ENCODE measurements at places on chromosomes 7 and 10.

DNA sequence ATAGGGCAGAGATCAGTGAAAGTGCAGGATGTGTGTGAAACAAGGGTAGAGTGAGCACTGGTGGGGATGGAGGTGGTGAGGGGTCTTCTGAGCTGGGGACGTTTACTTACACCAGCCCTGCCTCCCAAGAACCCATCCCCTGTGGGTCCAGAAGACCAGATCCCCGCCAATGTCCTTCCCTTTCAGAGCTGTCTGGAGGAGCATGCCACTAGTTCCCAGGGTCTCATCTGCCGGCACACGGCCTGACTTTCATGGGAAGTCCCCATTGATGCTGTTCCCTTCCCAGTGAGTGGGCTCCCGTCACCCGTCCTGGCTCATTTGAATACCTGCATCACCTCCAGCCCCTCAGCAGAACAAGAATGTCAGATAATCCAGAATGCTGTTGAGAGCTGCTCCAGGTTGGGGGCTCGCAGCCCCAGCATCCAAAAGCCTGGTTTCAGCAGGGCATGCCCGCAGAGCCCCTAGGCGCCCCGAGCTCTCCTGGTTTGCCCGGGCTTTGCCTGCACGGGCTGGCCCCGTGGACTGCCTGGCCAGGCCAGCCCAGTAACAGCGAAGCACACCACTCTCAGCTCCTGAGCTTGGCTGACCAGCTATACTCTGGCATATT, 246.7 kb downstream of the MGMT start:
- no peak for DNase-seq

DNA sequence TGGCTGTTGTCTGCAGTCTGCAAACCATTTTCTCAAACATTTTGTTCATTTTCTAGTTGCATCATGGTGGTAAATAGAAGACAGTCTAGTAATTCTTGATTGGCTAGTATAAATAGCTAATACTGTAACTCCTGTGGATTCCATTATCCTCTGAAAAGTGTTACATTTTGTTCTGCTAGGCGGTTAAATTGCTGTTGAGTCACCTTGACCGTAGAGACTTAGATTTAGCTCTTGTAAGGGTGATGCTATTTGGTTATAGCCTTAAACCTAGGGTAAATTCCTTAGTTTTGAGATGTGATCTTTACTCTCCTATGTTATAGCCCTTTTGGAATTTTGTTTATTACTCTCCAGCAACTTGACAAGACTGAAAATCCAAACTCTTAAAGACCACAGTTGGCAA, 58.8 kb downstream of the SHOC2 start:
- DNase-seq, result peak; percentile 30

GRCh38 chr10:51386248-51386885, 312.1 kb downstream of the PRKG1 start:
- DNase-seq, result no peak

- DNase-seq, result no peak
These were observed 18.1 kb downstream of the SLC35G1 start for GRCh38 chr10:93911866-93912265.

DNA sequence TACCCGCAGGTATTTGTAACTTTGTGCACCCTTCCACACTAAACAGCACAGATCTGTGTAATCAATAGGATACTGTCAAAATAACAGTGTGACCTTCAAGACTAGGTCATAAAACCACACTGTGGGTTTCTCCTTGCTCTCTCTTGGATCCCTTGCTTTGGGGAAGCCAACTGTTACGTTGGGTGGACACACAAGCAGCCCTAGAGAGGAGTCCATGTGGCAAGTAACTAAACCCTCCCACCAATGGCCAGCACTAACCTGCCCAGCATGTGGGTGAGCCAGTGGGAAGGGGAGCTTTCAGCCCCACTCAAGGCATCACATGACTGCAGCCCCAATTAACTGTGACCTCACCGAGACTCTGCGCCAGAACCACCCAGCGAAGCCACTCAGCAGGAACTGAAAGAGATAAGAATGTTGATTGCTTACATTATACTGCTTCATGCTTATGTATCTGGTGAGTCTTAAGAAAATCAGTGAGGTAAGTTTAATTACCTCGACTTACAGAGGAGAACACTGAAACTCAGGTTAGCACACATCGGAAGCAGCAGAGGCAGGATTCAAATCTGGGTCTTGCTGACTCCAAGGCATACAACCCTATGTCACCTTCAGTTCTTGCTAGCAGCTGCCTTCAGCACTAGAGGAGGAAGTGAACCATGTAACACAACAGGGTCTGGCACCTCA, 9.4 kb upstream of the ZC3HAV1 start:
- DNase-seq, result no peak

DNA sequence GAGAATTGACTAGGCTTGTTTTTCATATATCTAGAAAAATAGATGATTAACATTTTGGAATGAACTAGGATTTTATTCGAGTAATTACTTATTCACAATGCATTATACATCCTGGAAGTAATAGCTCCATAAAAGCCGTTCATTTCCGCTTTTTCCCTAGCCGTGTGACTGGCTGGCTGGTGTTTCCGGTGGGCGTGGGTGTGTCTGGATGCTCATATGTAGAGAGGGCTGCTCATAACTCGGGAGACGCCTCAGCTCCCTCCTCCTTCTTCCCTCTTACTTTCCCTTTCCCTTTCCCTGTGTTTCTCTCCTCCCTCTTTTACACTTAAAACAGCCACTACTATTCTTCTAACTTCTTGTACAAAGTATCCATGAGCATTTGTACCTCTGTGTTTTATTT, 187.7 kb upstream of the VSTM2A start:
- no peak for DNase-seq

DNA sequence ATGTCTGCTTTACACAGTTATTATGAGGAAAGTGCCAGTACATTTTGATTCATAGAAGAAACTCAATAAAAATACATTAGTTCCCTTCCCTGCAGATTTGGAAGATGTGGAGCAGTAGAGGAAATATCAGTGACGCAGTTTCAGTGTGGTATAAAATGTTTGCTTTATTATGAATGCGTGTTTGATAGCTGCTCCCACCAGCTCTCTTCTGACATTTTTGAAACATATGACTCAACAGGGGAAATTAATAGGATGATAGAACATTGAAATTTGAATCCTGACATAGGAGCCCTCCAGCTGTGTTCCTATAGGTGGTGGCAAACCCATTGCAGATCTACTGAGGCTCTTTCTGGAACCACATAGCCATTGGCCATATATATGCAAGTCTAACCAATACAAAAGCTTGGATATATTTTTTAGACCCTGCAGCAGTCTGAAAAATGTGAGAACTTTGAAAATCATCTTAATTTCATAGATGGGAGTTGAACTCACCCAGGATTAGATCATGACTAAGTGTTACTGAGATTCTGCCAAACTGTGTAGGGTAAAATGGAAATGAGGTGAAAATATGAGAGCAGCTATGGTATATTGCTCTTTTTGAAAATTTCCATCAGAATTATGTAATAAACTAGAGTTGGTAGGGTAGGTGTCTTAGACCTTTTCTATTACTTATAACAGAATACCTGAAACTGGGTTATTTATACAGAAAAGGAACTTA, 47.8 kb downstream of the BZW2 start:
- DNase-seq, result no peak

DNA sequence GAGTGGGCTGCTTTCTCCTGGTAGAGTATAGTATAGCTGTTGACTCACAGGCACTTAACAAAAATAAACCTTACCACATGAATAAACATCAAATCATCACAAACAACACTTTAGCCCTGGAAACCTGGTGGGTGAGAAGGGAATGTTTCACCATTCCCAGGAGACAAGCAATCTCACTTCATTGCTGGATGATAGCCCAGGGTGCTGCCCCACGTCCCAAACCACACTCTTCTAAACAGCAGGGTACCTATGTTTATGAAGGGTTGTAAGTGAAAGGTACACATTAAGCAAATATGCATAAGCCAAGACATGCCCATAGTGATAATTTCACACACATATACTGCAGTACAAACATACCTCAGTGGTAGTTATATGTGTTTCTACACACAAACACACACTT, 276.2 kb downstream of the FGFR2 start:
- no peak for DNase-seq

GRCh38 chr10:36488579-36488978, 636.8 kb upstream of the ANKRD30A start:
- no peak for DNase-seq

- DNase-seq, result peak; percentile 63
These were observed 28.4 kb downstream of the UBE2D4 start for GRCh38 chr7:43954524-43955228.

DNA sequence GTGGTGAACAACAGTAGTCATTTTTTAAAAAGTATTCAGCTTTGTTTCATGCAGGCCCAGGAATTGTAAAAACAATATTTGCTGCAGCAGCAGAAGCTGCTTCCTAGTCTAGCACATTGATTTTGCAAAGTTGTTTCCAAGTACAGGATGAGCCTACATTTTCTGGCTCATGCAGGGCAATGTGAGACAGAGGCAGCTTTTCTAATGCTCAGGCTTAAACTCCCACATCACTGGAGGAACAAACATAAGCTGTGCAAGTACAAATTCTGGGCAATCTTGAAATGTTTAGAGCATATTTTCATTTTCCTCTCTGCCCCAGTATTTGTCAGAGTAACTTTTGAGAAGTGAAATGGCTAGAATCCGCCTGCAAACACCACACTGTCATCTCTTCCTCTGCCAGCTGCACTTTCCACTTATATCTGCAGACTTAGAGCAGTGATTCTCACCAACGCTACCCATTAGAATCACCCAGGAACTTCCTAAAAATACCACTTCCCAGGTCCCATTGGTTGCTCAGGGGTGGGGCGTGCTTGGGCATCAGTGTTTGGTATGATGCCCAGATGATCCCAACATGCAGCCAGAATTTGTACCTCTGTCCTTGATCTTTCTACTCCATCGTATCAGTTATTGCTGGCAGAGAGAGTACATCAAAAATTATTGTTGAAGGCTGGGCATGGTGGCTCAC, 304.1 kb upstream of the LRGUK start:
- DNase-seq, result no peak

GRCh38 chr7:28682801-28683200, 270.5 kb downstream of the CREB5 start:
- no peak for DNase-seq

GRCh38 chr7:107012691-107013090, 31.8 kb upstream of the PRKAR2B start:
- DNase-seq, result no peak

- DNase-seq, result no peak
These were observed 133.8 kb upstream of the KCNMA1 start for GRCh38 chr10:77771450-77771849.

GRCh38 chr10:2992401-2993198, 74.7 kb upstream of the PFKP start:
- no peak for DNase-seq

- no peak for DNase-seq
These were observed 5.6 kb upstream of the PAX2 start for GRCh38 chr10:100739517-100740368.

DNA sequence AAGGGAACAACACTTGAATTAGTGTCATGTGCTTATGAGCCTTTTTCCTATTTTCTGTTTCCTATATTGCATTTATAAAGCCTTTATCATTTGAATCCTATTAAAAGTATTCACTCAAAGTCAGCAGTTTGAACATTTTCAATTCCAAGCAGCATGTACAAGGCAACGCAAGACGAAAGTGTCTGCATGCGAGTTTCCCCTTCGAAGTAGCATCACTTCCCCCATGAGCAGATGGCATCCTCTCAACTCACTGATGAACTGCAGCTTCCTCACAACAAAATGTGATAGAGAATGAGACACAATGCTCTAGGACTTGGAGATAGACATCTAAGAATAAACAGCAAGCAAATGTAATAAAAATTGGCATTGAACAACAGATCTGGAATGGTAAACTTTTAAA, 270.7 kb downstream of the PRPF18 start:
- no peak for DNase-seq

- DNase-seq, result no peak
These were observed 57.5 kb downstream of the CAMK2B start for GRCh38 chr7:44267719-44268421.

DNA sequence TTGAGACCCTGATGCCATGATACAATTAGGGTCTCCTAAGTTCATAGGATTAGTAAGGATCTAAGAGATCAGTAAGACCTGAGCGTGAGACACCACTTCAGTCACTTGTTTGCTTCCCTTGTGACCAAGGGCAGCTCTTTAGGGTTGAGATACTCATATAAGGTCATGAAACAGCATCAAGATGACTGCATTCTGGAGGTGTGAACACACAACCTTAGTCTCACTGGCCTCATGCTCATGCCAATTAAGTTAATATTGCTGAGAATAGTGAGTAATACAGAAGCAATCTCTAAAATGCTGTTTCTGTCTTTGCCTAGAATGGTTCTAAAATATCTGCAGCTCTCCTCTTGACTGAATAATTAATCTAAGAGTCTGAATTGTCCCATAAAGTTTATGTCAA, 39.6 kb upstream of the KLHL7 start:
- peak; percentile 68 for DNase-seq

- DNase-seq, result peak; percentile 28
These were observed 75.8 kb upstream of the NRP1 start for GRCh38 chr10:33410096-33410859.

DNA sequence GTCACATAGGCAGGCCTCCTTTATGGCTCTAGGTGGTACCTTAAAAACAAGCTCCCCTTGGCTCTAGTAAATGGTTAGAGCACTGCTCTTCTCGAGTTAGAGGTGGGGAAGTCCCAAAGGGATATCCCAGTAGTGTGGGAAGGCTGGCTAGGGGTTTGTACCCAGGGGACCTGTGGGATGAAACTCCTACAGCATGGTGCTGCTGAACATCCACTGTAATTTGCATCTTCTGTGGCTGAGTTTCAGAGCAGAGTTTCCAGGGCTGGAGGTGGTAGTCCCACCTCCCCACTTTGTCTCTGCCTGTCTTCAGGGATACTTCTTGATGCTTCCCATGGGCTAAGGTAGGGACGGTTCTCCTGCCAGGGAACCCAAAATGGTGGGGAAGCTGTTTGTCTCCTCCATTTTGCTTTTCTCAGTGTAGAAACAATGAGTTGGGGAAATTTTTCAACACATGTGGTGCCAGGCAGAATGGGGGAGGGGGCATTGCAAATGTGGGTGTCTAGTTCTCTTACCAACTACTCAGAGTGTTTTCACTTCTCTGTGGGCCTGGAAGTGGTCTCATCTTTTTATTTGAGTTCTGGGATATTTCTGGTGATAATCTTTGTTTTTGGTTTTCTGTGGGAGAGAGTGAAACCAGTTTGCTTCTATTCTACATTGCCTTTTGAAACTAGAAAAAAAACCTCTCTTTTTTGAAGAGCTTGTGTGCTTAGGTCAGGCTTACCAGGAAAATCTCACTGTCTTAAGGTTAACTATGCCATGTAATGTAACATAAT, 36.3 kb downstream of the SCART1 start:
- no peak for DNase-seq

DNA sequence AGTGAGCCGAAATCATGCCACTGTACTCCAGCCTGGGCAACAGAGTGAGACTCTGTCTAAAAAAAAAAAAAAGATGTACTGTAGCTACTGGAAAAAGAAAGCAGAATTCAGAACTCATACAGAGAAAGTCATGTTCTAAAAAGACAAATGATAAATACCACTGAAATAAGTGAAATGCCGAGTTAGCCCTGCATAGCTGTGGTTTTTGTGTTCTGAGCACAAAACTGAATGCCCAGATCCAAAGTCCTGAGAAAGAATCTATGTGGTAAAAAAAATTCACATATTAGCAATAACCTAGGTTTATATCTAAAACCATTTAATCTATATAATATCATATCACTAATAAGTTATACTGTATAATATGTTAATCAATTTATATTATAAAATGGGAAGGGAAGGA, 29.3 kb upstream of the HECW1 start:
- no peak for DNase-seq

Data from EL (cell line).